ENCODE measurements at places on chromosomes 3 and 15. TPM values are rescaled to one million over a fixed set of nuclear protein-coding genes. Genes with fewer than 3 reads are reported as not detected.

Gene BFSP2
- not detected for polyA plus RNA-seq

DNA sequence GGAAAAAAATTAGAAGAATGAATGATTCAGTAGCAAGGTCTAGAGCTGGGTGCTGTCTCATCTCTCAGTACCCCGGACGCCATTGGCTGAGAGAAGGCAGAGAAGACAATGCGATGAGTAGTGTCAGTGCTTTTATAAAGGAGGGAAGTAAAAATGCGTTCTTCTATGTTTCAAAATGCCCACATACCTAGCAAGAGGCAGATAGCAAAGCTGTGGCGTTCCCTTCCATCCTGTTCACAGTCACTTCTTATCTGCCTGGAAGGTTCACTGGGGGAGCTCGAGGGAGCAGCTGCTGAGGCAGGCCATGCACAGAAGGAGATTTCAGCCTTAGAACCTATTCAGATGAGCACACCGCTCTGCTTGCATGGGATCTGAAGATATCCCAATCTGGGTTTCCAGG is 234.0 kb downstream of the RPLP1 start:
- DNase-seq = no peak

GRCh38 chr15:39127151-39127790 is 453.6 kb upstream of the THBS1 start:
- no peak for DNase-seq

DNA sequence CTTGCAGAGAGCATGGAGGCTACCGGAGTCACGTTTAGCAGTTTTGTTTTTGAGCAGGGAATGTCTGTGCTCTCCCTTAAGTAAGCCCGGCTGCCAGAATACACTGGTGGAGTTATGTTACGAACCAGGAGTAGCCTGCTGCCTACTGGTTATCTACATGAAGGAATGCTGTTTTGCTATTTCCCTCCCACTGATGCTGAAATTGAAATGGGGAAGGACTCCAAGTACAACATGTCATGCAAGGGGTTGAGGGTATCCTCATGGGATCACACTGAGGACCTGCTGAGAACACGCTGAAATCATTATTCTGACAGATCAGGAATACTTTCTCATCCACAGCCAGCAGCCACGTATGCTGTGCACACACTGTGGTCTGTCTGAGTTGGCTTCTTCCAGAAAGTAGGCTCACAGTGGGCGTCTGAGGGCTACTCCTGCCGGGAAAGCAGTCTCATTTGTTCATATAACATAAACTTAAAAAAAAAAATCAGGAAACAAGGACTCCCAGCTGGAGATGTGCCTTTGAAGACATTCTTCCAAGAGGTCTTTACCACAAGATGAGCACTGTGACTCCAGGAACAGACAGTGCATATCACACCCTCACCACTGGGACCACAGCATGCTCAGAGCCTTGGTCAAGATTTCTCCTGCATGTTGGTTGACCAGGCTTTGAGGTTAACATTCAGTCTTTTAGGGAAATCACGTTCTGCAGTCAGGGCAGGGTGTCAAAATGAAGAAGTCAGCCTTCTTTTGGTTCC is 300.4 kb upstream of the RASGRP1 start:
- DNase-seq = peak; percentile 63

Gene CA12
- 0.01 TPM for polyA plus RNA-seq

Gene SKIC8
- 39.7 TPM for polyA plus RNA-seq

Gene CD96
- polyA plus RNA-seq = 0.01 TPM

- DNase-seq = no peak
Measured at GRCh38 chr15:33616475-33616874, 305.7 kb downstream of the RYR3 start.

- DNase-seq = peak; percentile 73
Measured at GRCh38 chr3:10551821-10552630, 46.6 kb upstream of the ATP2B2 start.

Gene FBXO40
- 0.95 TPM for polyA plus RNA-seq

Gene HYAL3
- polyA plus RNA-seq = 3.4 TPM

Gene GPR171
- polyA plus RNA-seq = not detected

DNA sequence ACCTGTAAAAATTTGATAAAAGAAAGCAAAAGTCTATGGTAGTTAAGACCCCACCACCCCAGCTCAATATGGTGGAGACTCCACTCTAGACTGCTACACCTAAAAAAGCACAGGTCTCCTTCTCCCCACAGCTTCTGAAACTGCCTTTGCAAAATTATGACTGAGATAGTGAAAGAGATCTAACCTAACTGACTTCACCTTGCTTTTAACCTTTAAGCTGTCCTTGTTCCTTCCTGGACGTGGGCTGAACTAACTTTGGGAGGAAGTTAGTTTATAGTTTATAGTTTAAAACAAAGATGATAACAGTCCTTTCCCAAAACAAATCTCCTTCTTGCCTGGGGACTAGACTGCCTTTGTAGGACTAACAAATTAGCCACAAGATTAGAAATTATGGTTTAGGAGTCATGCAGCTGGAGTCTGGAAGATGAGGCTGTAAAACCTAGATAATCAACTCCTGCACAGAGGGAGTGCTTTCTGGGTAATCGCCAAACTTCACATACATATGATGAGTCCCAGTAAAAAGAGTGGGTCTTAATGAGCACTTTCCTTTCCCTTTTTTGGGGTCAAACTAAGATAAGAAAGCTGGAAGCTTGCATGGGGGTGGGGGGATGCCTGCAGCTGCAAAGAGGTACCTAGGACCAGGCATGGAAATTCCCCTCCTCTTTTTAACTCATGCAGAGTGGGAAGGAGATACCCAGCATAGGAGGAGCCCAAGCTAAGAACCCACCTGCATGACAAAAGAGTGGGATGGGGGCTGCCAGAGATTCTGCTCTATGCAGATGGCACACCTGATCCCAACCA is 17.5 kb downstream of the CCR8 start:
- DNase-seq = no peak

DNA sequence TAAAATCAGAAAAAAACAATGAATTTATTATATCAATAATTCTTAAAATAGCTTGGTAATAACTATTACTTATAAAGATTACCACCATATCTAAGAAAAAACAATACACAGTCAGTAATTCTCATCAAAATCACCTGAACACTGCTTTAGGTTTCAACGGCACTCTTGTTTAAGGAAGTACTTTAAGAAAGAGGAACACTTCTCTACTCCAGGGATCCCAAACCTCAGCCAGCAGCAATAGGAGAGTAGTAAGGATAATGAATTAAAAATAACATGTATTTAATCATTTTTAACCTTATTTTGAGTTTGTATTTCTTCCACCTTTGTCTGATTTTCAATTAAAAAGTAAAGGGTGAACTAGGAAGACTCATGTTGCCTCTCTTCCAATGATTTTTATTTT is 494.0 kb upstream of the NR2F2 start:
- DNase-seq = no peak

DNA sequence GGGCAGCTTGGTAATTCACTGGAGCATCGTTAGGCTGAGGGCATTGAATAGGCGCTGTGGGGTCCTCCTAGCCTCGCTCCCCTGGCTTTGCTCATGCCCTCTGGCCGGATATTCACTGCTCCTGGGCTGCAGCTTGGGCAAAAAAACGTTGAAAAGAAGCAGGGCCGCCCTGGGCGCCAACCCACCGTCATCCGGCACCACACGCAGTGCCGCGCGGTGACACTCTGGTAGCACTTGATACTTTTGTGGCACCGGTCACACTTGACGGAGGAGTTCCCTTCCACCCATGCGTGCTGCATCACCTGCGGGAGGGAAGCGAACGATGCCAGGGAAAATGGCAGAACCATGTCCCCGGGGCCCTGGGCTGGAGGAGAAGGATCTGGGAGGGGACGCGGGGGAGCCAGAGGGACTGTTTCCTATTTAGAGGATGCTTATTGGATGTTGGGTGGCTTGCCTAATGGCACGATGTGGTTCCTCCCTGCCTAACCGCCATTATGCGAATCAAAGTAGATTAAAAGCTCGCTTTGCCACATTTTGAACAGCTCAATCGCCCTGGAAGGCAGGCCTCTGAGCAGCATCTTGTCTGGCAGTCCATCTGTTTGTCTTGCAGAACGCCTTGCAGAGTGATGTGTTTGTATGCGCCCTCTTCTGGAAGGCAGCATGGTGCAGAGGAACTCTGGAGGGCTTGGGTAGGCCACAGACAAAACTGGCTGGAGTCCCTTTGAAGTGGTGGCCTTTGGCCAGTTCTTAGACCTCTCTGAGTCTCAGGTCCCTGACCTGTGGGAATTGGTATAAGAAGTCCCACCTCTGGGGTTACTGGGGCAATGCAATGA is 93.2 kb downstream of the DGKG start:
- no peak for DNase-seq

Gene ACKR4
- 0.17 TPM for polyA plus RNA-seq

DNA sequence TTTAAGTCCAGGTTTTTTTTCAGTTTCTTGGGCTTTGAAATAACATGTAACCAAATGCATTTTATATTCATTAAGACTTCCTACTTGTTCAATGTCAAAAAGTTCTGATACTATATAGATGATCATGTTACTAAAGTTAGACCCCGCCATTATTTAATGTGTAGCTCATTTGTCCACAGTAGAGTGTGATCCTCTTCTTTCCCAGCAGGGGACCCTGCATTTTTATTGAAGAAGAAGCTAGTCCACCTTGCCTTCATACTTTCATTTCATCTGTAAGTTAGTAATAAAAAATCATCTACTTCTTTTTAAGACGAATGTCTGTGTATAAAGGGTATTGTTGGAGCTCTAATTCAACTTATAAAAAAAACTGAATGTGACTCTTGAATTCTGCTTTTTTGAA is 404.6 kb downstream of the SI start:
- no peak for DNase-seq

GRCh38 chr15:88630141-88630721 is 8.6 kb upstream of the ISG20 start:
- no peak for DNase-seq

Gene STRIT1
- 856 TPM for polyA plus RNA-seq

DNA sequence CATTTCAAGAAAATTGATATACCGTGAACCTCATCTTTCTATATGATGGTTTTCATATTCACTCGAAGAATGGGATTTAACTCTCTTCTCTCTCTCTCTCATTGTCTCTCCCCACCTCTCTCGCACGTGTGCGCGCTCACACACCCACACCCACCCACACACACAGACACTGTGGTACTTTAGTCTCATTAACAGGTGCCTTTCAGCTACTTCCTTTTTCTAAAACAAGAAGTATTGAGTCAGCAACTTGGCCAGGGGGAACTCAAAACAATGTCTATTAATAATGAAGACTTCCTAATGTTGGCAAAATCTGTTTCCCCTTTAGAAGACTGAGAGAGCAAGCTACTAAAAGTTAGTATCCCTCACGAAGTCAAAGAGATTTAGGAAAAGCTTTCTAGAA is 150.7 kb downstream of the TMCO5A start:
- DNase-seq = no peak

GRCh38 chr3:142839831-142840230 is 49.1 kb downstream of the PCOLCE2 start:
- no peak for DNase-seq

- peak; percentile 89 for DNase-seq
Measured at GRCh38 chr3:172710664-172711453, at the start of gene NCEH1. Gene NCEH1, minus strand, starts transcription at chr3:172711067. Its CDS starts 83 bp downstream, at chr3:172710984.

DNA sequence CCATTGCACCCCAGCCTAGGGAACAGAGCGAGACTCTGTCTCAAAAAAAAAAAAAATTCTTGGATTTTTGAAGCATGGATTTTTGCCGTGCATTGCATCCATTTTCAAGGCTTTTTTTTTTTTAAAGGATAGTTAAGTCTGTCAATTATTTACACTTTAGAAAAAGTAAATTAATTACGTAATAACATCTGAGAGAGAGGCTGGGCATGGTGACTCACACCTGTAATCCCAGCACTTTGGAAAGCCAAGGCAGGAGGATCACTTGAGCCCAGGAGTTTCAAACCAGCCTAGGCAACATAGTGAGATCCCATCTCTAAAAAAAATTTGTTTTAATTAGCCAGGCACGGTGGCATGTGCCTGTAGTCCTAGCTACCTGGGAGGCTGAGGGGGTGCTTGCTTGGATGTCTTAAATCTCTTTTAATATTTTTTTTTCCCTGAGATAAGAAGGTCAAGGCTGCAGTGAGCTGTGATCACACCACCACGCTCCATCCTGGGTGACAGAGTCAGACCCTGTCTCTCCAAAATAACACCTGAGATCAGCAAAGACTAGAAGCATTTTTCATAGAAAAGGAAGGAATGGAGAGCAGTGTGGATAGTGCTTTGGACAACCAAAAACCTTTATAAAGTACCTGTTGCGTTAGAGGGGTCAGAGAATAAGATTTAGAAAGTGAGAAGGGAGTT is 6.8 kb upstream of the SENP7 start:
- DNase-seq = no peak

- no peak for DNase-seq
Measured at GRCh38 chr15:70643783-70644125, 119.6 kb downstream of the UACA start.

- DNase-seq = no peak
Measured at GRCh38 chr15:36810656-36811449, 231.4 kb downstream of the CDIN1 start.

Gene SOX2
- polyA plus RNA-seq = 0.09 TPM

DNA sequence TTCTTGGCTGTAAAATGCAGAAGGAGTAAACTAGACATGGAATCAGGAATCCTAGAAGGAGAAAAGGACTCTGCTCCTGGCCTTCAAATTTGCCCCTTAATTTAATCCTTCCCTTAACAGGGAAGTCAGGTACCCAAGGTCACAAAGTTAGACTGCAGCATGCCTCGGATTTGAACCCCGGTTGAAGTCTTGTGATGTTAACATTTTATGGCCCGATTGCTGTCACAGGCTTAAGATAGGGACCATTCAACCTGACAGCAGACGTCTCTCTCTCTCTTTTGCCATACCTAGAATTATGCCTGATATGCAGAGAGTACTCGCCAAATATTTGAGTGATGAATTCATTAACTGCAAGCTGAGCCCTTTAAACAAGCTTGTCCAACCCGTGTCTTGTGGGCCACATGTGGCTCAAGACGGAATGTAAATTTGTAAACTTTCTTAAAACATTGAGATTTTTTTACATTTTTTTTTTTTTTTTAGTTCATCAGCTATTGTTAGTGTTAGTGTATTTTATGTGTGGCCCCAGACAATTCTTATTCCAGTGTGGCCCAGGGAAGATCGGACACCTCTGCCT is 217.2 kb downstream of the THSD4 start:
- DNase-seq = no peak

Gene ATRIP
- 4.5 TPM for polyA plus RNA-seq

GRCh38 chr3:67044955-67045354 is 46.8 kb downstream of the KBTBD8 start:
- no peak for DNase-seq

GRCh38 chr3:81841540-81841939 is 80.1 kb upstream of the GBE1 start:
- no peak for DNase-seq

DNA sequence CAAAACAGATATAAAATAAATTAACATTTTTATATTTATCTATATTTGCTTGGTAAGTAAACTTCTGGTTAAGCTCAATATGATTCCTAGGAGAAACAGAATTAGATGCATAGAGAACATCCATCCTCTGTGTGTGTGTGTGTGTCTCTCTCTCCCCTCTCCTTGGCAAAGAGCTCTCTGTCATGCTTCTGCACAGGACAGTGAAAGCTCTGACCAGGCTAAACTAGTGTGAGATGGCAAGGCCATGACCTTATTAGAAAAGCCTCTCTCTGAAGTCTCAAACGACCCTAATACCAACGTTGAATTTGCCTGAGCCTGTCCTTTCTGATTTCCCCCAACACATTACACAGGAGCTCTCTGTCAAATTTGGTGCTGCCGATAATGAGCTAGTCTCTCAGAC is 746.0 kb downstream of the VGLL3 start:
- no peak for DNase-seq

GRCh38 chr3:13856006-13856405 is 23.9 kb downstream of the WNT7A start:
- DNase-seq = no peak

- no peak for DNase-seq
Measured at GRCh38 chr15:23854203-23854911, 167.3 kb upstream of the NDN start.
